IMR-90 (cell line): ENCODE measurements at places on chromosomes 5 and 9. TPM values are rescaled to one million over a fixed set of nuclear protein-coding genes. Genes with fewer than 3 reads are reported as not detected.

DNA sequence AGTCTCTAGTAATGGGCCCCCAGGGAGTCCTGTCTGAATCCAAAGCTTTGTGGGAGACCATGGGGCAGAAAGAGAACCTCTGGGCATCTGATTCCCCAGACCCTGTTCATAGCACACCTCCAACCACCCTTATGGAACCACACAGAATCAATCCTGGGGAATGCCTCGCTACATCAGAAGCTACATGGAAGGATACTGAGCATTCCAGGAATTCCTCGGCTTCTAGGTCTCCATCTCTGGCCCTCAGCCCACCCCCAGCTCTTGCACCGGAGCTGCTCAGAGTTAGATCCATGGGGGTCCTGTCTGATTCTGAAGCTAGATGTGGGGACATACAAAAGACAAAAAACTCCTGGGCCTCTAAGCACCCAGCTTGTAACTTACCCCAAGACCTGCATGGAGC, 28.4 kb downstream of the VCP start:
- no peak for DNase-seq

GRCh38 chr9:86731511-86732063, 215.7 kb downstream of the GAS1 start:
- peak; percentile 78 for DNase-seq

DNA sequence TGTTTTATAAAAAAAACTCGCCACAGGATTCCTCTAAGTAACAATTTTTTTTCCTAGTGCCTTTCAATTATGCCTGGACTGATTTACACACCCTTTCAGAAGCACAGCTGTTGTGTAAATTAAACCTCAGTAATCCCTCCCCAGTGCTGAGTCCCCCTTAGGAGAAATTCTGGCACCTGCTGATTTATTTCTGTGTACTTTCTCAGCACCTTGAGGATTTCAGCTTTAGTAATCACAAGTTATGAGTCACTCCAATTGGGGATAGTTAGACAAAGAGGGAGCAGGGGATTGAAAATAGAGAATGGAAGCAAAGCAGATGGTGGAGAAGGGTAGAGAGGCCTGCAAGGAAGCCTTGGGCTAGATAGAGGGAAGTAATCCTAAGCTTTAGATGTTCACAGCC, 171.7 kb downstream of the TTLL11 start:
- peak; percentile 31 for DNase-seq

DNA sequence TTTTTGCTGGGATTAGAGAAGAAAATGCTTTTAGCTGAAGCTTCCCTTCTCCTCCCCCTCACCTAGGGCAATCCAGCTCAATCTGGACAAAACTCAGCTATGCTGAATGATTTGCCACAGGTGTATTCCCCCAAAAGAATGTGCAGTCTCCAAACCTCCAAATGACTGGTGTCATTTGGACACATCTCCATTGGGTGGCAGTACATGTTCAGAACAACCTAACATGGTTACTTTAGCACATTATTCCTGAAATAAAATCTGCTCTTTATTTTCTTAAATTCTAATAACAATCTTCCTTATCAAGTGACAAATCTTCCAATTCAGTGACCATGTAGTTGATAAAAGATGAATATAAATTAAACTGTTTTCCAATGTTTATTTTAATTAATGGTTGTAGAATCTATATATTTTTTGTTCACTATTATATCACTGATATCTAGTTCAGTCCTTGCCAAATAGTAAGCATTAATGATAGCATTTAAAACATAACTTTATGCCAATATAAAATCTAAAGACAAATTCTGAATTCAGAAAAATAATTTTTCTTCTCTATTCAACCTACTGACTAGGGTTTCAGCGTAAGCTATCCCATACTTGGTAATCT, 61.3 kb upstream of the MOCS2 start:
- peak; percentile 63 for DNase-seq

DNA sequence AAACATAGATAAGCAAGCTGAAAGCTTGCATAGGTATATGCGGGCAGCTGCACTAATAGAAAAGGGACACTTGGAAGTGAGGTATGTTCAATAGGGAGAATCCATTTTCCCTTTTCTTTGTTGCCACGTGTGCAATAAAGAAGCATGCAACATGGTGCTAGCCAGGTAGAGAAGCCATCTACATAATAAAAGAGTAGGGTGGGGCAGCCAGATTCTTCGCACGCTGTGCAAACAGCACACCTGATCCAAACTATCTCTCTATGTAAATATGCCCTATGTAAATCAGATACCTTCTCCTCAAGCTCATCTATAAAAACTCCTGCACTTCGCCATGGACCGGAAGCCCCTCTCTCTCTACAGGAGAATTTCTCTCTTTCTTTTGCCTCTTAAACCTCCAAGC, 91.9 kb upstream of the C9orf72 start:
- no peak for DNase-seq

DNA sequence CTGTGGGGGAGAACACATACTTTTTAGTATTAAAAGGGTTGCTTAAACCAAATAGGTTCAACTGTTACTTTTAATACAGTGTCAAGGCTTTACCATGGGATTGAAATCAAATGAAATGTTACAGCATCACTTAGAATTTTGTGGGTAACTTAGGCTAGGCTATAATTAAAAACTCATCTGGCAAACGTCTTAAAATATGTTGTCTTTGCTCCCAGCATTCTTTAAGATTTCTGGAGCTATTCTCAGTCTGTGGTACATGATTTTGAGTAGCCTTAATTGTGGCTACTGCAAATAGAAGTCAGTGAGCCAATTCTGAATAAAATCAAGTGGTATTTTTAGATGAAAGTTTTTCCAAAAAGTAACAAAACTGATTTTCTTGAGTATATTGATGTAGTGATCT, 30.7 kb downstream of the UHRF2 start:
- DNase-seq: no peak

DNA sequence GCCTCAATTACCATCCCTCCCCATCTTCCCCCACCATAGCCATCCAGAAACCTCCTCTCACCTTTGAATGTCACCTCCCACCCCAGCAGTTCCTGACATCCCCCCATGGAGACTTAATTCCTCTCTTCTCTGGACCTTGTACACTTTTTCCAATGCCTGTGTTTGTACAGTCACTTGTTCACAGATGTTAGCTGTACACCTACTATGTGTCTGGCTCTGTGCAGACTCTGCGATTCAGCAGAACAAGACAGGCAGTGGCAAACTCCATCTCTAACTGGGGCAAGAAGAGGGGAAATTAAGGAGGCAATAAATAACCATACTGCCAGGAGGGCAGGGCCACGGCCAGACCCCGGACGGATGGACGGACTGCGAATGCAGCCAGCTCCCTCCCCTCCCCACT, 29.8 kb upstream of the CRB2 start:
- DNase-seq: no peak

- DNase-seq: peak; percentile 86
These were observed 52.4 kb downstream of the NIPBL start for GRCh38 chr5:36928947-36929346.

DNA sequence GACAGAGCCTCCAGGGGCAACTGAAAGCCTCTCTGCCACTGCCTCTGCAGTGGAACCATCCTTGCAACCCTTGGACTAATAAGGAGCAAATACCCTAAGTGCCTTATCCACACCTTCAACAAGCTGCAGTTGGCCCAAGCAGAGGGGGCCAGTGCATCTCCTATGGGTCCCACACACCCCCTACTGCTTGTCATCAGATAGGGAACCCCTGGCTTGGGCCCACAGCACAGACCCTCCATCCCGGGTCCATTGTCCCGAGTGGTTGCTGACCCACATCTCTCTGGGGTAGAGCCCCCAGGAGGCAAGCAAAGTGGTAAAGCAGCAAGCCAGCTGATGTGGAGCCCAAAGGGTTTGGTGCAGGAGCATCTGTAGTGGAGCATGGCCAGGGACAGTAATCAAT, 119.5 kb downstream of the PJA2 start:
- DNase-seq: no peak

GRCh38 chr5:112779531-112779930, 41.8 kb downstream of the APC start:
- peak; percentile 84 for DNase-seq

PHF24 gene
- not detected in 2 replicates for total RNA-seq

DNA sequence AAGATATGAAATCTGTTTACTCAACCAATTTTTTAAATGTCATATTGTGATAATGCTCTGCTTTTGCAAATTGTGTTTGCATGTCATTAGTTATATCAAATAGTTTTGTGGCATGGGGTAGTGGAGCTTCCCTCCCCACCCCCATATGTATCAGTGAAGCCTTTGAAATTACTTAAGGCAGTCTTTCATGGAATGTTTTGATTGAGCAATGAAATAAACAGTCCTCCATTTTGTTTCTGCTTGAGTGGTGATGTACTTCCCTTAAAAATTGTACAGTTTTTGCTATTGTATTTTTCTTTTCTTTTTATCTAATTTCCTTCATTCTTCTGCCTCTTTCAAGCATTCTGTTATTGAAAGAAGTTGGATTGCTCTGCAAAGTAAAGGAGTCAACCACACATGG, 3.5 kb downstream of the SOWAHA start:
- peak; percentile 47 for DNase-seq

DNA sequence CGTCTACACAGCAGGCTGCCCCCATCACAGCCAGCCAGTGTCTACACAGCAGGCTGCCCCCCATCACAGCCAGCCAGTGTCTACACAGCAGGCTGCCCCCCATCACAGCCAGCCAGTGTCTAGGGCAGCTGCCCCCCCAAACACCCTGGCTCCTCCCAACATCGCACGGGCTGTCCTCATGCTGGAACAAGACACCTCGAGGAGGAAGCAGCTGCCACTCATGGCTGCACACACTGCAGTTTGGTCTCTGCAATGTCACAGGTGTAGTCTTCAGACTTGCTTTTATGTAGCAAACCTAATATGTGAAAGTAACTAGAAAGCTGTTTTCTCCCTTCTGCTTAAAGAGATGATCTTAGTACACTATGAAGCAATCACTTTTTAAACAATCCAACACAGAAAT, 9.7 kb downstream of the LRRC14B start:
- no peak for DNase-seq

OTP gene
- not detected in 2 replicates for total RNA-seq

GRCh38 chr9:96343515-96344360, 39.8 kb downstream of the SLC35D2 start:
- peak; percentile 11 for DNase-seq

DNA sequence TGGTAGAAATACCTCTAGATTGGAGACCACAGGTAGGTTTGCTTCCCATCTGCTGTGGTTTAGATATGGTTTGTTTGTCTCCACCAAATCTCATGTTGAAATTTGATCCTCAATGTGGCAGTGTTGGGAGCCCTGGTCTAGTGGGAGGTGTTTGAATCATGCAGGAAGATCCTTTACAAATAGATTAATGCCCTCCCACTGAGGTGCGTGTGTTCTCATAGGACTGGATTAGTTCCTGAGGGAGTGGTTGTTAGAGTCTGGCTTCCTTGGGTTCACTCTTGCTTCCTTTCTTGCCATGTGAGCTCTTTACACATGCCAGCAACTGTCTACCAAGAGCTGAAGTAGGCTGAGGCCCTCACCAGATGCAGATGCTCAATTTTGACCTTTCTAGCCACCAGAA, 391.1 kb upstream of the GRIA1 start:
- DNase-seq: no peak

GRCh38 chr5:61000887-61001286, 55.9 kb downstream of the NDUFAF2 start:
- peak; percentile 15 for DNase-seq

DNA sequence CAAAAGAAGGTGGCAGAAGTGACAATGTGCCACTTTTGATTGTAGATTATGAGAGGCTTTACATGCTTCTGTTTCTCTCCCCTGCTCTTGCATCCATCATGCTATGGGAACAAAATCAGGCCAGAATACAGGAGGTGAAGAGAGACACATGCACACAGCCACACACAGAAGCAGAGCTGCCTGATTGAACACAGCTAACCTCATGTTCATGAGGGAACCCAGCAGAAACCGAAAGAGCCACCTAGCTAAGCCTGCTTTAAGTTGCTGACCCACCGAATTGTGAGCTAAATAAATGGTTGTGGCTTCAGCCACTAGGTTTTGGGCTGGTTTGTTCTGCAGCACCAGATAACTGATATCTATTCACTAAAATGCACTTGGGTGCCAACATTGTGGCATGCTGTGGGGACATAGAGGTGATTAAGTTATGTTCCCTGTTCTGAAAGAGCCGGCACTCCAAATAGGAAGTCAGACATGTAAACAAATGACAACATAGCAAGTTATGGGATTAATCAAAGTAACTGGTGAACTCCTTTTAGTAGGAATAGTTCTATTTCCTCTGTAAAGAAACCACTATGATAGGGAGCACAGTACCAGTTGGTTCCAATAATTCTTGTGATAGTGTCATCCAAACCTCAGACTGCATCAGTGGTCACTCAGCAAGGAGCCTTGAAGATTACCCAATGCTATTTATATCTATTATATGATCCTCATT, 93.6 kb upstream of the TNC start:
- DNase-seq: peak; percentile 62

- no peak for DNase-seq
These were observed 755 bp downstream of the DND1 start for GRCh38 chr5:140672455-140673186.

DNA sequence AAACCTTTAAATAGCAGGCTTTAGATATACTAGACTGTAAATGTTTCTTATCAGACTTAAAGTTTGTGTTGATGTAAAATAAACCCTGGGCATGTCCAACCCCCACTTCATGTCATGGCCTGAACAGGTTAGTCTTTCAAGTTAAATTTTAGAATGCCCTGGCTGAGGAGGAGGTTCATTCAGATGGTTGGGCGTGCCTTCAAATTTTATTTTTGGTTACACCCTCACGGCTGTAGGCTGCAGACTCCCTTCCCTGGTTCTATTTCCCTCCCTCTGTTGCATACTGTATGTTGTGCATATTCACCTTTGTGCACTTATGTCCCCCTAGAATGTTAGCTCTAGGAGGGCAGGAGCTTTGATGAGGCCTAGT, 5.3 kb upstream of the BICD2 start:
- DNase-seq: no peak

PDZD2 gene
- under 0.01 TPM in 1 of 2 replicates, not detected in the other for total RNA-seq

TLX3 gene
- total RNA-seq: not detected in 2 replicates

GPRIN1 gene
- 2.5 and 3.0 TPM in 2 replicates for total RNA-seq

- no peak for DNase-seq
These were observed 25.5 kb upstream of the ITGA2 start for GRCh38 chr5:52963636-52964035.

GRCh38 chr5:150068071-150068470, 18.3 kb downstream of the CSF1R start:
- no peak for DNase-seq

- no peak for DNase-seq
These were observed 5.9 kb downstream of the FAM163B start for GRCh38 chr9:133603135-133603927.

DNA sequence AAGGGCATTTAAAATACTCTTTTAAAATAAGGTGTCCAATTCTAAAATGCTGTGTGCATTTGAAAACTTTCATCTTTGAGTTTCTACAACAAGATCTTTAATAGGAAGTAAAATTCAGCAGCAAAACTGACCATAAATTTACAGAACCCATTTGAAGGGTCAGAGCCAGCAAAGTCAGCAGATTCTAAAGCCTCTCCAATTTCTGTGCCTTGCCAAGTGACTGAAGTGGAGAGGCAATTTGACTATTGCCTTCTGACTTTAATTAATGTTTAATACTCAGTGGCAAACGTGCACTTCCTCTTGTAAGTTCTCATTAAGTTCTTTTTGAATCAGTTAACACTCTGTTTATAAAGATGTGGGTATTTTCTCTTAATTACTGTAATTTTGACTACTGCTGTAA, 155.2 kb downstream of the BAAT start:
- no peak for DNase-seq

ANKRD33B gene
- 2.5 and 2.8 TPM in 2 replicates for total RNA-seq
